Esophagus squamous epithelium (tissue), 5 donors: ENCODE measurements at places on chromosomes 6 and 20. TPM values are rescaled to one million over a fixed set of nuclear protein-coding genes. Genes with fewer than 3 reads are reported as not detected.

The C20orf144 gene
- not detected for total RNA-seq

DNA sequence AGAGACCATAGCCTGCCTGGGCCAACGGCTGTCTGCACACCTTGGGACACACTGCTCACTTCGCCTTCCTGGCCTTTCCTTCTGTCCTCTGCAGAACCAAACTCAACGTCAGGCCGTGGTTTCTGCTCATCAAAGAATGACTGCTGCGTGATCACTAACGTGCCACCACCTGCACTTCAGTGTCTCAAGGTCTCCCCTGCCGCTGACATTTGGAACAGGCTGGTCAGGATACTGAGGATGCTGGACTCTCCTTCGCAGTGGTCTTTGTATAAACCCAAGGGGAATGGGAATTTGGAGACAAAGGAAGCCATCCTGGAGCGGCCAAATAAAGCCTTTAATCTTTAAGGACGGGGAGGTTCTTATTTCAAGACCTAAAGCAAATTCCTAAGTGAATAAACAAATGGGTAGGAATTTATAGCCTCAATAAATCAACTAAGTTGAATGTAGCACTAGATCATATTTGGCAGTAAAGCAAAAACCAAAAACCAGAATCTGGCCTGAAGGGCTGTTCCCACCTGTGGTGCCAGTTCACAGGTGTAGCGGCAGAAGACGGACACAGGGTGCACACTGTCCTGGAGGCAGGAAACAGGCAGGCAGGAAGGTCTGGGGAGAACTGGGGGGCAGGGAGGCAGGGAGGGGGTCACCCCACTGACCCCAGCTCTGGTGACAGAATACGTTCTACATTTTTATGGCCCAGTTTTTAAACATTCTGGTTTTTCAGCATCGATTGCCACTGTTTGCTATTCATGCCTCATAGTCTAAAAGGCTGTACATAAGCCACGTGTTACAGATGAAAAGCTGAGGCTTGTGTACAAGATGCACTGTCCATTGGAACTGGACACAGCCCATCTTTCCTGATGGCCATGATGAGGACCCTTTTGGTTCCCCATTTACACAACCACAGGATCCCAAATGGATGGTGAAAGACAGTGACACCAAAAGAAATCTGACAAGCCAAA is 36.6 kb downstream of the ABHD12 start:
- no peak for DNase-seq

- DNase-seq: no peak
Measured at GRCh38 chr6:151537556-151537955, 43.7 kb downstream of the CCDC170 start.

DNA sequence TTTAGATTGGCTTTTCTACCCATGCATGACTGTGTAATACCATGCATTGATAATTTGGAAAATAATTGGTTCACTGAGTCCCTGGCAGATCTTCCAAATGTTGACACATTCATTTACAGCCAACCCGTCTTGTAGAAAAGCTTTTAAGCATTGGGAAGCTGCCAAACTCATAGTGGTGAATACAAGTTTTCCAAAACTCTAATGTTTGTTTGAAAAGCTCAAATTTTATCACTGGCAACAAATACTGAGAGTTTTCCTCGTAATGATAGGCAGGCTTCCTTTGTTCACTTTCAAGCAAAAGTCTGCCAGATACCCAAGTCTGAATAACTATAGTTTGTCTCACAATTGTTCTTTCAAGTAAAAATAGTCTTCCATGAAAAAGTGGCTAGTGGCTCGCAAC is 143.0 kb downstream of the FIG4 start:
- DNase-seq: no peak

DNA sequence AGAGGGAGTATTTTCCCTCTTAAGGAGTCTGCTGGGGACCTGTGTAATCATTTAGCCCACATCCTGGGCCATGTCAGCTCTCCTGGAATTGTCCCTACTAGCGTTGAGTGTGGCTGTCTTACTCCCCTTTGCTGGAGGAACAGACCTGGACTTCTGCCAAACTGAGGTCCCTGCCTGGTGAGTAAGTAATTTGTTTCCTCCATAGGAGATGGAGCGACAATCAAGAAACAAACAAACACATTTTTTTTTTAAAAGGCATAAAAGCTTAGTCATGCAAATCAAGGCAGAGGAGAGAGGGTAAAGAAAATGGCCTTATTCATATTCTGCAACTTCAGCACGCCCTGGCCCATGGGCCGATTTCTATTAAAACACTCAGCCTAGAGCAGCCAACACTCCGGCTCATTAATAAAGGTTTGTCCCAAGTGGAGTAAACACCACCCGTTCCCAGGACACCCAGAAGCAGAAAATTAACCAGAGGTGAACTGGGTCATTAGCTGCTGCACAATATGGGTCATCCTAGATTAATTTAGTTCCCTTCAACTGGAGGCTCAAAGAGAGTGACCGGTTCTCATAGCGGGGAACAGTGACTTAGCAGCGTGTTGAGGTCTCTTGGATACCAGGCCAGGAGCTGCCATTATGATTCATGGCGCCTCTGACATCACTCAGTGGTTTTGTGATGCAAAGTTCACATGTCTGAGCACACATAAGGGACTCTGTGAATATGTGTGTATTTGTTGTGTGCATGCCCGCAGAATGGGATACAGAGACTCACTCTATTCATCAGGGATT is 165.0 kb upstream of the SULF2 start:
- no peak for DNase-seq
